Karpas-422 (cell line): ENCODE measurements at places on chromosomes 1 and 21. TPM values are rescaled to one million over a fixed set of nuclear protein-coding genes. Genes with fewer than 3 reads are reported as not detected.

NVL gene
- 27.1 and 32.0 TPM in 2 replicates for total RNA-seq

SERPINC1 gene
- 0.26 TPM in 1 of 2 replicates, not detected in the other for total RNA-seq

XCL1 gene
- total RNA-seq = not detected in 2 replicates

MFSD2A gene
- total RNA-seq = 11.6 and 20.8 TPM in 2 replicates

TNFRSF9 gene
- total RNA-seq = not detected in 2 replicates

DNA sequence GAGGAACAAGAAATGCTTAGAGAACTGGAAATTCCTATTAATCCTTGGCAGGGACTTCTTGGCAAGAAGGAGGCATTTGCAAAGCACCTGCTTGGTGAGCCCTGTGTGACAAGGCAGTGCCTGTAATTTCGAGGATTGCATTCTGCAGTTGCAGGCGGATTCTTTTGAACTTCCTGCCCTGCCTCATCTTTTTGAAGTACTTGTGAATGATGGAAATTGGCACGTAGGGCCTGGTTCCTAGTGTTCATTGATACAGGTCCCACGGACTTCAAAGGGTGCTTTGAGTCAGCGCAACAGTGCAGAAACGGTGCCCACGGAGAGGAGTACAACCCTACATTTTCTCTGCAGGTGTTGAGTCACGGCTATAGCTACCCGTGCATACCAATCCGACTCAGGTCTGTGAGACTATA lies 6.4 kb downstream of the HUNK start:
- peak; percentile 22 for DNase-seq

GRCh38 chr1:14778541-14778897 lies 180.0 kb downstream of the KAZN start:
- no peak for DNase-seq

GRCh38 chr1:26291433-26291832 lies 11.5 kb downstream of the SH3BGRL3 start:
- peak; percentile 43 for DNase-seq

DNA sequence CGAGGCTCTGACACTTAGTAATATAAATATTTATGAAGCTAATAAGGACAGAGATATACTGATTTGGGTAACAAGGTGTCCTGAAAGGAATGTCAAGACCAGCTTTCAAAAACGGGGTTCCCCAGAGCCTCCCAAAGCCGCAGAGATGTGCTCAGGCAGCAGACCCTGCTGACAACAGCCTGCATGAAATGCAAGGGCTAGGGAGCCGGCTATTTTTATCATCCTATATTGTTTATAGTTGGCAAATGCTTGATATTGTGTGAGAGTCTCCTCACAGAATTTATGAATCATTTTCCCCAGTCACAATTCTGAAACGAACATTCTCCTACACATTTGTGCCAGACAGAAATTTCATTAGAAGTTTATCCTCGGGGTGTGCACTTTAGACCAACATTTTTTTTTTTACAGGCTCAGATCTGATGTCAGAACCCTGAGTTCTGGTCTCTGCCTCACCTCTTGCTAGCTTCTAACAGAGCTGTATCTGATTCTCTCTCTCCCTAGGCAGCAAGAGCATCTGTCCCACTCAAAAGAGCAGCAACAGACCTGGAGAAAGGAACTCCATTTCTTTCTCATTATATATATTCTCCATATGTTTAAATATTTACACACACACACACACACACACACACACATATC lies 302.3 kb upstream of the PLD5 start:
- no peak for DNase-seq

DNA sequence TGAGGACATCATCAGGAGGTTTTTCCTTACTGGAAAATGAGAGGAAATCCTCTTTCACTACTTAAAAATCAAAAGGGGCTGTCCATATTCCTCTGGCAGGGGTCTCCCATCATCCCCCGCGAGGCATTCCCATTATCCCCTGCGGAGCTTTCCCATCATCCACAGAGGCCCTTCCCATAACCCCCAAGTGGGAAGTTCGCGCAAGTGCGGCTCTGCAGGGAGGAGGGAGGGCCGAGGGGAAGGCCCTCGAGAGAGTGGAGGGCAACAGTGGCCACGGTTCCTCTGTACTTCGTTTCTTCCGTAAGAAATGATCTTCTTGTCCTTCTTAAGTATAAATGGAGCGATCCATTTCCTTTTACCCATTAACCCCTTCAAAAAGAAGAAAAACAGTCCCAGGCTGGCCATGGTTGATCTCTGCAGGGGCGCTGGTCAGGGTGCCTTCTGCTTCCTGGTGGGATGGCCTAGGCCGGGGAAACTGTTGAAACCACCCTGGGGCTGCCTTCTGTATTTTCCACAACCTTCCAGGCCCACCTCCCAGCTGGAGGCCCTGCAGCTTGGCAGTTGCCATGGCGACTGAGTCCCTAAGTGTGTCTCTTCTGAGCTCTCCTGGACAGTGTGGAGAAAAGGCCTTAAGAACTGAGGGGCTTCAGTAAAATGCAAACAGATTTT lies 3.6 kb upstream of the RSPH1 start:
- DNase-seq = no peak

DNA sequence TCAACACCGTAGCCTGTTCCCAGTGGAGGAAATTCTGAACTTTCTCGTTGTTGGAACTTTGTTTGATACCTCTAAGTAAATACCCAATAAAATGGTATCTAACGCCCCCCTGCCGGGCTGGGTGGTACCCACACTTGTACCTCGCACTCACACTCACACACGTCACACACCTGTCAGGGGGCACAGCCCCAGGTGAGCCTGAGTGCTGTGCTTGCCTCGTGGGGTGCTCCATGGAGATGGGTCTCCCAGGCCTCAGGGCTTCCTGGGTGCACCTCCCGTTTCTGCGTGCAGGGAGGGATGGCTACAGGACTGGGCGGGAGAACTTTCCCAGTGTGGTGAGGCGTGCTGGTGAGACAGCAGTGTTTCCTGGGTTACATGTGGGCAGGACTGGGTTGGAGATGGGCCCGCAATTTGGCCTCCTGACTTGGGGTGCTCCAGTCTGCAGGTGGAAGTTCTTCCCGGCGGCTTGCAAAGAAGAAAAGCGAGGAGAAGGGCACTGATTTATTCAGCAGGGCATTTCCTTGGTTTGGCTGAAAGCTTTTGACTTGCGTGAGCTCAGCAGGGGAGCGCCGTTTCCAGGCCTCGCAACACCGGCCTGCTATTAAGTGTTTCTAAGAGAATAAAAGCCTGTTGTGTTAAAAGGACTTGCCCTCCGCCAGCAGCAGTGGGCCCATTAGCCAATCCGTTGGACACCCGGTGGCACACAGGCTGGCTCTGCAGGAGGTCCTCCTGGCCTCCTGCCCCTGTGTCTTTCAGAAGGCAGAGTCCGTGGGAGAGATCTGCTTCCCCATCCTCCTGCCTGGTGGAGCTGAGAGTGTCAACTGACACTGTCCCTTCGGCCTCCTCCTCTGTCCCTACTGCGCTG lies 79.7 kb downstream of the KIF26B start:
- DNase-seq = no peak

GRCh38 chr1:177561436-177561835 lies 390.7 kb downstream of the BRINP2 start:
- DNase-seq = no peak
